Astrocyte (in vitro differentiated cells and primary cell): ENCODE measurements at places on chromosomes 3 and 15. TPM values are rescaled to one million over a fixed set of nuclear protein-coding genes. Genes with fewer than 3 reads are reported as not detected.

The SCAANT1 gene
- total RNA-seq: not detected in 2 replicates

The SCN11A gene
- total RNA-seq: 0.07 and 0.20 TPM in 2 replicates

The PP2D1 gene
- not detected in 2 replicates for total RNA-seq

The ARPIN gene
- 4.8 and 5.9 TPM in 2 replicates for total RNA-seq

The LRRK1 gene
- 0.41 and 0.65 TPM in 2 replicates for total RNA-seq

The IP6K1 gene
- total RNA-seq: 34.5 and 38.3 TPM in 2 replicates

The SCAMP5 gene
- 18.7 and 23.1 TPM in 2 replicates for total RNA-seq
